HT-29 (cell line): ENCODE measurements at places on chromosomes 12 and 14.

DNA sequence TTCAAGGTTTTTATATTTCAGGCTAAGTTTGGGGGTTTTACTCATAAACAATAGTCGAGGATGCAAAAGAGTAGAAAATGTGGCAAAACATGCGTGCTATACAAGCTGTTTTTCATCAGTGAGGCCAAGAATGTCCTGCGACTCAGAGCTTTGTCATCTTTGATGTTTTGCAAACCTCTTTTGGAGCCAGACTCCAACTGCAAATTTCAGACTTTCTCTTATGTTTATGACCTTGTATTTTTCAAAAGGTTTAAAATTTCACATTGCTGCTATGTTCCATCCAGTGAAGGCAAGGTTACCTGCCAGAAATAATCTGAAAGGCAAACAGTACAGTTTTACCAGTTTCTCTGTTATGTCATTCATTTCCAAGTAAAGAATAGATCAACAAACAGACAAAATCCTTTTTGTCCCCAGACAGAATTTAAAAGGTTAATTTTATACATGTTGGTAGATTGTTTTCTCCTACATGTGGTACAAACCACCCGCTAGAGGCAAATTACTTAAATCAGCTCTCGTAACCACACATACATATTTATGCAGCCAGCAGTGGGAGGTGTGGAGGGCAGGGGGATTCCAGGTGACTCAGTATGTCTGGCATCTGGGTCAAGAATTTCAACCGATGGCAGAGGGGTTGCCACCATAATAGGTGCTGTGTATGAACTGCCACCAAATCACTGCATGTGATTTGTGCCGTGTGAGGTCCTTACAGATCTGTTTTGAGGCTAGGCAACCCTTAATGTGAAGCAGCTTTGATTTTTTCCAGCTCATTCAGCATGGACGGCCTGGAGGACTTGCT is 119.8 kb upstream of the CPM start:
- DNase-seq, result no peak

GRCh38 chr14:39368261-39368959 is 63.8 kb downstream of the FBXO33 start:
- peak; percentile 57 for DNase-seq

DNA sequence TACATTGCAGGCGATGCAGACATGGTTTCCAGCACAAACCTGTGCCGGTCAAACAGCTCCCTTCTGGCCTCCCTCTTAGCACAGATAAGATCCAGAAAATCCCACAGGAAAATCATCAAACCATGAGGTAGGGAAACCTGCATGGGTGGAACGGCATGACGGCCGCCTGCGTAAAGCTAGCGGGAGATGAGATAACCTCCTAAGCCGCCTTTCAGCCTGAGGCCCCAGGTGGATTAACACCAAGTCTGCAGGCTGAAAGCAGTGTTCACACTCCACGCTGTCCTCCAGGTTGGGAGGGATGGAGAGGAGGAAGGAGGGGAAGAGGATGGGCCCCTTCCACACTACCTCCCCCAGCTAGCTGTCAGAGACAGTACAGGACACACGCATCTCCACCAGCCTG is 63.8 kb downstream of the TSPAN11 start:
- DNase-seq, result no peak

GRCh38 chr12:46664761-46665287 is 161.0 kb downstream of the SLC38A4 start:
- DNase-seq, result peak; percentile 57

GRCh38 chr14:76339728-76340615 is 36.0 kb upstream of the ESRRB start:
- no peak for DNase-seq

GRCh38 chr12:3285570-3285969 is 205.4 kb upstream of the PRMT8 start:
- no peak for DNase-seq

DNA sequence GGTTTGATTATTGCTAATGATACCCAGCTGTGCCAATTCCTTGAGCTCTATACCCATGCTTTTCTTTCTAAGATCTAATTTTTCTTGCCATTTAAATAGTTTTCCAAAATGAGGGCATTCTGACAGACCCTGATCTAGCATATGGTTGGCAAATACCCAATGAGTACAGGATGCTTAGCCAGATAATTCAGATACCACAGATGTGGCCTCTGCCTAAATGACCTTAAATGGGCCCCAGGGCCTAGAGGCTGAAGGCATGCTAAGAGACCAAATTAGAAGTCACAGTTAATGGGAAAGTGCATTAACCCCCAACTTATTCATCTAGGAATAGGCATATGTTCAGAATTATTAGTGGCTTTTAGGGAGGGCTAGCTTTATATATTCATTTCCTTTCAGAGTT is 122.3 kb upstream of the CNOT2 start:
- DNase-seq, result no peak

DNA sequence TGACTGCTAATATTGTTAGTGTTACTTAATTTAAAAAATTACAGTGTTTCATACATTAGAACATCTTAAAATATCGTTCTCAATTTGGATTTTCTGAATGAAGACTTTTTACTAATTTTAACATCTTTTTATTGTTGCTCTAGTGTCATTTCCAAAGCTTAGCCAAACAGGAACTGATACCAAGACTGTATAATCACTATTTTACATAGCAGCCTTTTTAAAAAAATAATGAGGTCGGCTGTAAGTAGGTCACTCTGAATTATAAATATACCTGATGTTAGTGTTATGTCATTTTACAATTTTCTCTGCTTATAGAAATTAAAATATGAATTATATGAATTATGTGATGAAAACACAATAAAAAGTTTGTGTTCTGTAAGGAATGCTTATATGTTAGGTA is 321.5 kb downstream of the TMEM117 start:
- DNase-seq, result no peak

GRCh38 chr14:81023095-81023710 is 67.8 kb downstream of the TSHR start:
- no peak for DNase-seq

GRCh38 chr14:48398675-48399282 is 723.4 kb upstream of the MDGA2 start:
- peak; percentile 54 for DNase-seq
